ENCODE measurements at places on chromosomes 5 and 9. TPM values are rescaled to one million over a fixed set of nuclear protein-coding genes. Genes with fewer than 3 reads are reported as not detected.

Gene OR2K2
- not detected for total RNA-seq

Gene KIF24
- total RNA-seq, result 0.51 TPM

Gene FLT4
- total RNA-seq, result 0.17 TPM

Gene KCNT1
- total RNA-seq, result not detected

Gene PDZD2
- total RNA-seq, result 0.33 TPM

Gene LHFPL2
- total RNA-seq, result 51.4 TPM

Gene PAEP
- total RNA-seq, result not detected

Gene CCNJL
- total RNA-seq, result not detected

Gene CKMT2
- total RNA-seq, result 19.3 TPM

Gene PCDHB6
- total RNA-seq, result 0.26 TPM

Gene HINT2
- 24.9 TPM for total RNA-seq

Gene CDKN2A
- 10.8 TPM for total RNA-seq

Gene ENTPD2
- under 0.01 TPM for total RNA-seq

Gene PHF24
- total RNA-seq, result 0.17 TPM

Gene STPG3
- not detected for total RNA-seq

Gene PCDHA3
- total RNA-seq, result 0.26 TPM

All from fibroblast of lung (primary cell).